ENCODE measurements at places on chromosomes 16 and 17.

- no peak for DNase-seq
These were observed 671 bp upstream of the TOP2A start for GRCh38 chr17:40418428-40418706.

GRCh38 chr16:29820271-29820701, at the start of gene MVP:
Gene MVP, plus strand, starts transcription at chr16:29820462. Its CDS starts 10,088 bp downstream, at chr16:29830550.
- no peak for DNase-seq

GRCh38 chr17:61393904-61394629, 5.6 kb upstream of the TBX2 start:
- no peak for DNase-seq

DNA sequence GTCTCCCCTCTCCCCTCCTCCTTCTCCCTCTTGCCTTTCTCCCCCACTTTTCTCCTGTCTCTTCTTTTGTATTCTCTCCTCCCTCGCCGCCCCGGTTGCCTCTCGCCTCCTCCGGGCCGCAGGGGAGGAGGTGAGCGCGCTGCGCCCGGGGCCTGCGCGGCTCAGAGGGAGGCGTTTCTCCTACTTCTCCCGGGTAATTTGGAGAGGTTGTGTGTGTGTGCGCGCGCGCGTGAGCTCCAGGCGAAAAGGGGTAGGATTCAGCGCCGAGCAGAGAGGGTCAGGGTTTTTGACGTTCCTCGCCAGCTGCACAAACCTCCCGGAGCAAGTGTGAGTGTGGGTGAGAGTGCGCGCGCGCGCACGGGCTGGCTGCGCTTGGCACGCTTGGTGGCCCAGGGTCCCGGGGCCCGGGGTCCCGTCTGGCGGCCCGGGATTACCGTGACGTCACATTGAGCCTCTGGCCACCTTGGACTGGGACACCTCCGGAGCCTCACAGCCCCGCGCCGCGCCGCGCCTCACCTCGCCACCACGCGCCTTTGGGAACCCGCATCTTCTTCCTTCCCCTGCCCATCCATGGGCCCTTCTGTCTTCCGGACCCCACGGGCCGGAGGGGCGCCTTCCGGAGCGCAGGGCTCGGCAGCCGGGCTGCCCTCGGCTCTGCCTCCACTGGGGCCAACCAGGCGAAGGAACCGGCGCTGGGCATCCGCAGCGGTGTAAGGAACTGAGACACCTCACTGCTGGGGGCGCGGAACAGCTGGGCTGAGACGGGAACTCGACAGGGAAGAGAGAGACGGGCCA, 479 bp downstream of the IRX6 start:
- no peak for DNase-seq

GRCh38 chr17:78294776-78295175, 63.3 kb downstream of the TMEM235 start:
- no peak for DNase-seq

DNA sequence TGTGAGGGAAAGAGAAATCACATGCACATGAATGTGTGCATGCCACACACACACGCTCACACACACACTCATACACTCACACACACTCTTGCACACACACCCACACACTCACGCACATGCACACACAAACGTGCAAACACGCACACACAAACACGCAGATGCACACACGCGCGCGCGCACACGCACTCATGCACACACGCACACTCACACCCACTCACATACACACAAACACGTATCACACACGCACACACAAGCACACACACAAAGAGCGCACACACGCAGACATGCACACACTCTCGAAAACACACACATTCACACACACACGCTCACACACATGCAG, 72.2 kb downstream of the GAS7 start:
- DNase-seq = no peak

- no peak for DNase-seq
These were observed 148.0 kb upstream of the TNRC6C start for GRCh38 chr17:77810536-77810935.

DNA sequence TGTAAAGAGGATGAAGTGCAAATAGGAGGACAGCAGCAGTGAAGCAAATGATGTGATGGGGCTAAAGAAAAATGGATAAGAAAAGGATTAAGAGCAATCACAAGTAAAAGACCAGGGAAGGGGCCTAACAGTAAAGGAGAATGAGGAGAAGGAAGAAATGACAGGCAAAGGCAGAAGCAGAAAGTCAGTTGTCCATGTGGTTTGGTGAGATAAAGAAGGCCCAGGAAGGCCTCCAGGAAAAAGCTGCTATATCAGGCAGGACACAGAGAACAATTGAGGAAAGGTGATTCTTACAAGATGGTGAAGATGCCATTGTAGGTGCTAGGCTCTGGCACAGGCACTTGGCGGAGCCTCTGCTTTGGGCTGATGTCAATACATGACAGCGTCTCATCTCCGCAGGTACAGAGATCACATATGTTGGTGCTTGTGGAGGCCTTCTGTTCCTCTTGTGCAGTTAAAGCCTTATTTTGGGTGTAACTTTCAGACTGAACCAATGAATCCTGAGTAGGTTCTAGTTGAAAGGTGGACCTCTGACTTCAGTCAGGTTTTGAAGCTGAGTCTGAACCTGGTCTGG, 18.1 kb downstream of the RDM1 start:
- no peak for DNase-seq

GRCh38 chr17:58452738-58453137, 35.4 kb upstream of the RNF43 start:
- DNase-seq = no peak

GRCh38 chr16:7650431-7650830, 317.8 kb downstream of the RBFOX1 start:
- DNase-seq = no peak

DNA sequence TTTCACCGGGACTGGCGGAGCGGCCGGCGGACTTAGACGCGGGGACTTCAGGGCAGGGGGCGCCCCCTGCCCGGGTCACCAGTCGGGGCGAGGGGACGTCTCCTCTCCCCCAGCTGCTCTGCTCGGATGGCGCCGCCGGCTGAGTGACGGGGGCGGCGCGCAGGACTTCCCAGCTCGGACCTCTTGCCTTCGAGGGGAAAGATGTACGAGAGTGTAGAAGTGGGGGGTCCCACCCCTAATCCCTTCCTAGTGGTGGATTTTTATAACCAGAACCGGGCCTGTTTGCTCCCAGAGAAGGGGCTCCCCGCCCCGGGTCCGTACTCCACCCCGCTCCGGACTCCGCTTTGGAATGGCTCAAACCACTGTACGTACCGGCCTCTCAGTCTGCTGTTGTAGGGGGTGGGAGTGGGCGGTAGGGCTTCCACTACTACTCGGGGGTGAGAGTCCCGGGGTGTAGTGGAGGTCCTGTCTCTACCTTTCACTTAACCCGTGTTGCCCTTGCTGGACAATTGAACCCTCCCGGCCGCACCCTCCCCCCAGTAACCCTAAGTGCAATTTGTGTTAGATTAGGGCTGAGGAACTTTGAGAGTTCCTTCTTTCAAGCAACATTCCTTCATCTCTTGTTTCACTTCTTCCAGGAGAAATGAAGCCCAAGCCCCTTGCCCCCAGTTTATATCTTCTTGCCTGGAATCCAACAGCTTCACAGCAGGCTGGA, 21.9 kb downstream of the GJD3 start:
- no peak for DNase-seq

GRCh38 chr17:58301504-58302150, 20.9 kb upstream of the MPO start:
- DNase-seq = no peak

DNA sequence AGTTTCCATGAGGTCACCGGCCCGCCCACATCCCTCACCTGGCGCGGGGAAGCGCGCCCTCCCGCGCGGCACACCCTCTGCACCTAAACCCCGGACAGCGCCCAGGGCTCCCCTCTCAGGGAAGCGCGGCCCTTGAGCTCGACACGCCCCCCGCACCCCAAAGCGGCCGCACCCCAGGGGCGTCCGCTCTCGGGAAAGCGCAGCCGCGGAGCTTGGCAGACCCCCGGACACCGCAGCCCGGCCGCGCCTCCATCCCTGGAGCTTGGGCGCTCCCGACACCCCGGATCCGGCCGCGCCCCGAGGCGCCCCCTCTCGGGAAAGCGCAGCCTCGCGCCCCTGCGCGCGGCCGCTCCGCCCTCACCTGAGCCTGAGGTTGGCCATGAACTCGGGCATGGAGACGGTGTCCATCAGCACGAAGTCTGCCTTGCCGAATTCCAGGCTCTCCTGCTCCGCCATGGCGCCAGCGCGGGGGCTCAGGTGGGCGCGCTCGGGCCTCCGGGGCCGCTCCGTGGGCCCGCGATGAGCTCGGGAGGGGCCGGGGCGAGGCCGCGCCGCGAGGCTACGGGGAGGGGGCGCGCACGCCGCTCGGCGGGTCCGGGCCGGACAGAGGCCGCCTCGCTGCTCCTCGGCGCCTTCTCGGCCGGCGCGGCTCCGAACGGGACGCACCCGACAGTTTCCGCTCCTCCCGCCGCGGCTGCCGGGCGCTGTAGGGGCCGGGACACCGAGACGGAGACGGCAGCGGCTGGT, at the start of gene MYO1D:
TSS of gene MYO1D (minus strand) at position 708 of the 747 bp plus-strand sequence. CDS start at position 456, 252 bp downstream.
- no peak for DNase-seq

DNA sequence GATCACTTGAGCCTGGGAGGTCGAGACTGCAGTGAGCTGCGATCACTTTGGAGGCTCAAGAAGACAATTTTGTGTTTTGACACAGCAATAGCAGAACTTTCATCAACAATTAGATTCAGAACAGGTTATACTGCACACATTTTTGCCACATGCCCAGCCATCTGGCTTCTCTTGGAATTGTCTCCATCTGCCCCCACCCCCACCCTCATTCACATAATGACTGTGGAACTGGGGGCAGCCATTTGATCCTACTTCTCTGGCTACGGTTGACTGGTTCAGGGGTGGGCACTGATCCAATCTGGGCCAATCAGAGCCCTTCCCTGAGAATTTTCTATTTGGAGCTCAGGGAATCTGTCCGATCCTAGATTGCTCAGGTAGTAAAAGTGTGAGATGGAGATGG, 14.0 kb downstream of the TMEM92 start:
- DNase-seq = no peak

GRCh38 chr16:71364133-71364681, 5.7 kb downstream of the CALB2 start:
- DNase-seq = no peak

GRCh38 chr16:84367750-84368307, 509 bp upstream of the ATP2C2 start:
- no peak for DNase-seq

GRCh38 chr16:52455549-52456277, 91.2 kb downstream of the TOX3 start:
- no peak for DNase-seq
